ENCODE measurements at places on chromosomes 3 and 15.

GRCh38 chr3:117355566-117355965 lies 646.0 kb downstream of the TUSC7 start:
- no peak for DNase-seq

- DNase-seq: no peak
Measured at GRCh38 chr3:45605534-45605933, 11.0 kb downstream of the LIMD1 start.

GRCh38 chr15:100265641-100266035 lies 76.1 kb downstream of the ADAMTS17 start:
- no peak for DNase-seq

GRCh38 chr15:100930306-100930848 lies 11.2 kb downstream of the LRRK1 start:
- DNase-seq: no peak

DNA sequence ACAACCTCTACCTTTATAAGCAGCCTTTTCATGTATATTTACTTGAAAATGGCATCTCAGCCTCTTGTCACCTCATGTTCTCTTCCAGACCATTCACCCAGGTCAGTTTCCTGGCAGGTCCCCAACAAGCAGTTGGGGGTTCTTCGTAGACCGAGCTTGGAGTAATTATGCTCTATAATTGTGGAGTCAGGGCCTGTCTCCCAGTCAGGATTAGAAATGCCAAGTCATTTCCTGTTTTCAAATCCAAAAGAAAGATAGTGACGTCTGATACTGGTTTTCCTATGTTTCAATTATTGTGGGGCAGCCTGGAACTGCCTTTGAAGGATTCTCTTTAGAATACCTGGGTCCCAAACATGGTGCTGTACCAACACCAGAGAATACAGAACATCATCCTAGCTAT lies 430.6 kb downstream of the MECOM start:
- DNase-seq: no peak

DNA sequence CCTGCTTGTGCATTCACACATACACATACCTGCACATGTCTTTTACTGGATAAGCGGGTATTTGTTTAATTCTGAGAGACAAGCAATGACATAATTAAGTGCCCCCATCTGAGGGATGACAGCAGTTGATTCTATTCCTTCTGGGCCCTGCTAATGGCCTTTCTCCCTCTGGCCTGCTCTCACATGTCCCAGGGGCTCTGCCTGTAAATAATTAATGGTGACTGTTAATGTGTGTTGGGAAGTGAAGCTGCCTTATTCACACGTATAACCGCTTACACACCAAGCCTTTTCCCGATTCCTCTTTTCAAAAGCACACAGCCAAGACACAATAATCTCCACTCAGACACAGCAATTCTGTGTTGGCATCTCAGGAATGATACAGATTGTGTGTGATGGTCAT lies 47.8 kb downstream of the LRRK1 start:
- no peak for DNase-seq

DNA sequence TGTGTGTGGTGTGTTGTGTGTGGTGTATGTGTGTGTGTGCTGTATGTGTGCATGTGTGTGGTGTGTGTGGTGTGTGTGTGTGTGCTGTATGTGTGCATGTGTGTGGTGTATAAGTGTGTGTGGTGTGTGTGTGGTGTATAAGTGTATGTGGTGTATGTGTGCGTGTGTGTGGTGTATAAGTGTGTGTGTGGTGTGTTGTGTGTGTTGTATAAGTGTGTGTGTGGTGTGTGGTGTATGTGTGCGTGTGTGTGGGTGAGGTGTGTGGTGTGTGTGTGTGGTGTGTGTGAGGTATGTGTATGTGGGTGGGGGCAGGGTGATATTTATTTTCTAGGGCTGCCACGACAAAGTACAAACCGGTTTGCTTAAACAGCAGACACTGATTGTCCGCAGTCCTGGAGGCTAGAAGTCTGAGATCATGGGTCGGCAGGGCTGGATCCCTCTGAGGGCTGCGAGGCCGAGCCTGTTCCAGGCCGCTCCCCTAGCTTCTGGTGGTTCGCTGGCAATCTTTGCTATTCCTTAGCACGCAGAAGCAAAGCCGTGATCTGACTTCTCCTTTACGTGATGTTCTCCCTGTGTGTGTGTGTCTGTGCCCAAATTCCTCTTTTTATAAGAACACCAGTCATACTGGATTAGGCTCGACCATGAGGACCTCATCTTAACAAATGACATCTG lies 160.2 kb downstream of the XXYLT1 start:
- no peak for DNase-seq

GRCh38 chr15:23484870-23485269 lies 37.8 kb upstream of the GOLGA6L2 start:
- DNase-seq: no peak

DNA sequence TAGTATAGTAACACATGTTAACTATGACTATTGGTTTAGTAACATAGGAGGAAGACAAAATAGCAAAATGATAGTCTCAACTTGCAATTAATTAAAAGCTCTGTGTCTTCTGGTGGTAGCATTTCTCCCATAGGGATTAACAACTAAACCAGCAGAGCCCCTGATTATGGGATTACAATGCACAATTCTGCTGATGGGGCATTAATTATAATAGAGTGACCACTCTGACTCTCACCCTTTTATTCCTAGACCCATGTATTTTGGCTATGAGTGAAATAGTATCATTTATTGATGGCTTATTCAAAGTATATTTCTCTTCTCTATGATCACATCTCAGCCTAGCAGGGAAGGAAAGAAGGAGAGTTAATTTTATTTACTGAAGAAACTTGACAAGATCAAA lies 17.5 kb upstream of the GOLGA8B start:
- DNase-seq: no peak

DNA sequence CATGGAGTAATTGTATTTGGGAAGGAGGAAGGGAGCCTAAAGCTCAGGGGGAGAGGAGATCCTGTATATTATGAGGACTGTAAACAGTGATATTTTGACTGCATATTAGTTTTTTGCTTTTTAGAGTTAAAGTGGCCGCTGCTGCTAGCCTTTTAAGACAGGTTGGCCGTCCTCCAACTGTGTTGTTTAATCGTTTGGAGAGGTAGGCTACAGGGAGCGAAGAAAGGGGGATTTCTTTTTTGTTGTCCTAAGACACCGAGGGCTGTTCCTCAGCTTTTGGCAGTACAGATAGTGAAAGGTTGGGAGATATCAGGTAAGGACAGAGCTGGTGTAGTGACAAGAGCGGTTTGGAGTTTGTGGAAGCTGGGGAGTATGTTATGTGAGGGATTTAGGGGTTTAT lies 38.2 kb upstream of the RNF7 start:
- no peak for DNase-seq

- DNase-seq: no peak
Measured at GRCh38 chr3:124084022-124084881, 92.3 kb upstream of the ROPN1 start.

- no peak for DNase-seq
Measured at GRCh38 chr15:66625974-66626373, 60.2 kb upstream of the LCTL start.

- no peak for DNase-seq
Measured at GRCh38 chr15:67114846-67115585, 49.6 kb downstream of the SMAD3 start.

GRCh38 chr3:11643201-11643603 lies 513 bp downstream of the VGLL4 start:
- no peak for DNase-seq

DNA sequence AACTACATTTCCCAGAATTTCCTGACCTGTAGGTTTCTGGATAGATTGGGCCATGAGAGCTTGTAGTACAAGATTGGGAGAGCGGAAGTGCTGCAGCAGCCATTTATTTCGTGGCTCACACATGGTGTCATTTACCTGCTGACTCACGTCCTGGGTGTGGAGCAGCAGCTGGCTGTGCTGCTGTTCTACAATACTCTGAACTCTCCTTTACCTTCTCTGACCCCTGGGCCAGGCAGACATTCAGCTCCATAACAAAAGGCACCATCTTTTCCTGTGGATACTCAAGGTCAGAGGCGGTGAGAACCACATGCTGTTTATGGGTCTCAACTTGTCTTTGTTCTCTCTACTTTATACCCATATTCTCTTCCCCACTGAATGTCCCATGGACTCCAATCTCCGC lies 490.2 kb downstream of the IGSF11 start:
- no peak for DNase-seq

DNA sequence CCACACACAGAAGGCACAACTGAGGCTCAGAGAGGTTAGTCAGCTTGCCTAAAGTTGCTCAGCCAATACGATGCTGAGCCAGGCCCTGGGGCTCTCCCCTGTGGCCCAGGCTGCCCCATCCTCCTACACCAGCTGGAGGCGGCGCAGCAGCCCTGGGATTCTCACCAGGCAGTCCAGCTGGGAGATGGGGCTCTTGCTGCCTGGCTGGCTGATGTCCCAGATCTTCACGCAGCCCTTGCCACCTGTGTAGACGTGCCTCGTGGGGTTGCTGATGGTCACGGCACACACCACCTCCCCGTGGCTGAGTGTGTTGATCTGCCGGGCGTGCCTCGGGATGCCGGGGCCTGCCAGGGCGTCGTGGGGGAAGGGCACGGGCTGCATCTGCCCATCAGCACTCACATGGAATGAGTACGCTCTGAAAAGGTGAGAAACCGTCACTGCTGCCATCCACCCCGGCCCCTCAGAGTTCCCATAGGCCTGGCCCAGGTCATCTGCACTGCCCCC lies 42.8 kb downstream of the TLE3 start:
- no peak for DNase-seq

DNA sequence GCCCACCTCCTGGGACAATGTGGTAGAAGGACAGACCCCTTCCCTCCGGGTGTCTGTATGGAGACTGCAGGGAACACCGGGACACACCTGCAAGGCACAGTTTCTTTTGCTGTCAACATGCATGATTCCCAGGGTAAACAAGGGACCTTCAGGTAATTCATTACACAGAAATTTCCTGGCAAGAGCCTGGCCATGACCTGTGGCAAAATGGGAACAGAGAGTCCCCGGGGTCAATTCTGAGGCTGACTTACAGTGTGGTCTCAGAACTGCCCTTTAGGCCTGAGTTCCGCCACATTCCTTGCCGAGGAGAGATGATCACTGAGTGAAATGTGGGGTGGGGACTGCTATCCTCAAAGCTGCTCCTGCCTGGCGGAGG lies 6.3 kb downstream of the STARD5 start:
- DNase-seq: no peak

DNA sequence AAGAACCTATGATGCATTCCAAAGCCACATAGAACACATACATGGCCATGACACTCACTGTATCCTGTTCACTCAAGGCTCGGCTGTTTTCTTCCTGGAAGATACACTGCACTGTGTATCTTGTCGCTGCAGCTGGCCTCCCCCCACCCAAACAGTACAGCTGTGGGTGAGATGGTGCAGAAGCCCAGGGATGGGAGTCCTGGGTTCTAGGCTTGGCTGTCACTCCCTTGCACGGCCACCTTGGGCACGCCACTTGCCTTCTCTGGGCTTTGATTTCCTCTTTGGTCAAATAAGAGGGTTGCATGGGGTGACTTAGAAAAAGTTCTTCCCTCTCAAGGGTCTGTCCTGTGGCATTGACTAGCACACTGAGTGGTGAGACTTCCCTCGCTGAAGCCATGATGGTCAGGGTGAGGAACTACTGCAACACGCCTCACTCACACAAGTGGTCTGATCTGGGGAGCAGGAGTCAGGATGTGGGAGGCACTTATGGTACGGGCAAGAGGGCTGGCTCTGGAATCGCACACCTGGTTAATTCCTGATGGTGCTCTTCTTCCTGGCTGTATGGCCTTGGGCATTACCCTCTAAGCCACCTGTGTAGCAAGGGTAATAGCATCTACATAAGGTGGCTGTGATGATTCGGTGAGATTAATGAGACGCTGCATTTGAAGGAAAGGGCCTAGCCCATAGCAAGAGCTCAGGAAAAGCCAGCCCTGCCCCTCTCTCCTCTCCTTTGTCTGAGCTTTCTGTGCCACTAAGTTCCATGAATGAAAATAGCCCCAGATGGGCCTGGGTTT lies 44.0 kb downstream of the ANP32A start:
- no peak for DNase-seq

- DNase-seq: no peak
Measured at GRCh38 chr3:183711516-183711915, 13.9 kb downstream of the YEATS2 start.

- no peak for DNase-seq
Measured at GRCh38 chr3:11074011-11074410, 80.3 kb upstream of the HRH1 start.

GRCh38 chr3:69425249-69425648 lies 39.4 kb upstream of the FRMD4B start:
- DNase-seq: no peak

DNA sequence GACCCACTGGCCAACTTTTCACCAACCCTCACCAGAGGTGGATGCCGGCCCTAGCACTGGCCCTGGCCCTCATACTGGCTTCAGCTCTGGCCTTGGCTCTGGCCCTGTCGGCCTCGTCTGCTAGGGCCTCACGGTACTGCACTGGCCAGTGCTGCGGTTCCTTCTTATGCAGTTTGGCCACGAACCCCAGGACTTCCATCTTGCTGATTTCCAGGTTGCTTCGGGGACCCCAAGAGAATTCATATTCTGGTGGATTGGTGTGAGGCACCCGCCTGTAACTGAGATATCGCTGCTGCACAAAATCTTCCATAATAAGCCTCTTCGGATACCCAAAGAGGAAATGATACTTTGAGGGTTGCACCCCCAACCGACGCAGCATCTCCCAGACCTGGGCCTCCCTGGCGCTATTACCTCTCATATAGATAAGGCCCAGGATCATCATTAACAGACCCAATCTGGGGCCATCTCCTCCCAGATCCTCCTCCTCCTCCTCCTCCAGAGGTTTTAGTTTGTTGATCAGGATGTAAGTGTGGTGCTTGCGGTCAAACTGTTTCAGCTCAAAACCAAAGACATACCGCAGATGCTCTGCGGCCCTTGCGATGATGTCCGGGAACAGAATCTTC lies 883 bp downstream of the MAGEF1 start:
- peak; percentile 40 for DNase-seq

DNA sequence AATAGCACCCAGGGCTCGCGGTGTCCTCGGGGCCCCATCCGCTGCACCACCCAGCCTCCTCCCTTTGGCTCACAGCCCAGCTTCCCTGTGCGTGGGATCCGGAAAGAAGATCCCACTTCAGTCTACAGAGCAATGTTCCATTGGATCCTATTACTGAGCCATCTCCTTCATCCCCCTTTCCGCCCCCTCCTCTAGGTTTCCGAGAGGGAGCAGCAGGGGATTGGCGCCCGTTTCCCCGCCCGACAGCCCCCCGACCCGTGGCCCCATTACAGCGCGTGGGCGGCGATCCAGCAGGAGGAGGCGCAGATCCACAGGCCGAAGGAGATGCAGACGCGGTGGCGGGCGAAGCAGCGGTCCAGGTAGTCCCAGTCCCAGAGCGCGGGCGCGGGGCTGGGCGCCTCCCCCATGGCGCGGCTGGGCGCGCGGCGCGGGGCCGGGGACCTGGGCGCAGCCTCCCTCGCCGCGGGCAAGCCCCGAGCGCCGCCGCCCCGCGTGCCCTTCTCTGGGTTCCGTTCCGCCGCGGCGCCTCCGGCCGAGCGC lies 340 bp downstream of the TMEM44 start:
- DNase-seq: no peak

- DNase-seq: no peak
Measured at GRCh38 chr3:178586076-178586475, 49.8 kb downstream of the KCNMB2 start.

All from T-helper 2 cell treated with Interferon-gamma antibody and Interleukin-4, amounts not matched to agents 5 μg/mL and 100 μg/mL, for 36 hours (primary cell).